ENCODE measurements at places on chromosomes 7 and 10. TPM values are rescaled to one million over a fixed set of nuclear protein-coding genes. Genes with fewer than 3 reads are reported as not detected.

DNA sequence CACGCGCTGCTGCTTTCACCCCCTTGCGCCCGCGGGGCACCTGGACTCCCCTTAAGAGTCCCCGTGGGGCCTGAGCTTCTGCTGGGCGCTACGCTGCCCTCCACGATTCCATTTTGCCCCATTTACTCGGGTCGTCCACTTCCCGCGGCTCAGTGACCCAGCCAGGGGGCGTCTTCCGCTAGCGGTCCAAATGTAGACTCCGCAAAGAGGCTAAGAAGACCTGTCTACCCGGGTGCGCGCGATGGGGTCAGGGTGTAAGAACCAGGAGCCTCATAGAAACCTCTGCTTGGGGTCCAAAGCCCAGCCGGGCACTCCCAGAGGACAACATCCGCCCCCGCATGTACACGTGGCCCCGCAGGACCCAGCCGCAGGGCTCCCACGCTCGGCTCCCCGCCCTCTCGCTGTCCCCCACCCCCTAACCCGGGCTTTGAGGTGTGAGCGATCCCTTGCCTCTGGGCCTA lies 5.2 kb upstream of the HMX2 start:
- no peak for DNase-seq

DNA sequence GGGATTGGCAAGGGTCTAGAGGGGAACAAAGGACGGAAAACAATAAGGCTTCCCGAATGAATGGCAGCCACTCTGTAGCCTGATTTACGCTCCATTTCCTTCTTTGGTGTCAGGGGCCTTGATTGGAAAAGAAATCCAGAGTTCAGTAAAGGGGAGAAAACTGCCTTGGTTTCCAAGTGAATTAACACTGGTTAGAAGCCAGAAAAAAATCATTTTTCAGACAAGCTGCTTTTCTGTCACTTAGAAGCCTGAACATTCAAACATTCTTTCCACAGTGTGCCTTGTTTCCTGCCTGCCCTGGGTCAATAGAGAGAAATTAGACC lies 283 bp upstream of the TRDMT1 start:
- DNase-seq: no peak

- DNase-seq: no peak
Observed at GRCh38 chr10:75696536-75696935, 265.1 kb downstream of the LRMDA start.

The ELOVL3 gene
- total RNA-seq: 0.29 TPM

- DNase-seq: no peak
Observed at GRCh38 chr7:93751421-93751820, 139.1 kb downstream of the TFPI2 start.
